ENCODE measurements at places on chromosomes 11 and 22.

- no peak for DNase-seq
These were observed 380.2 kb downstream of the OR4C45 start for GRCh38 chr11:50412832-50413231.

DNA sequence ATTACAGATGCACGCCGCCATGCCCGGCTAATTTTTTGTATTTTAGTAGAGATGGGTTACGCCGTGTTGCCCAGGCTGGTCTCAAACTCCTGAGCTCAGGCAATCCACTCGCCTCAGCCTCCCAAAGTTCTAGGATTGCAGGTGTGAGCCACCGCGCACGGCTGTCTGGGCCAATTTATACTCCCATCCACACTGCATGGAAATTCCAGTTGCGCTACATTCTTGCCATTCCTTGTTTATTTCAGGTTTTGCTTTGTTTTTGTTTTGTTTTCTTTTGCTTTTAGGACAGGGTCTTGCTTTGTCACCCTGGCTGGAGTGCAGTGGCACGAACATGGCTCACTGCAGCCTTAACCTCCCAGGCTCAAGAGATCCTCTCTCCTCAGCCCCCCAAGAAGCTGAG, 11.0 kb upstream of the CAPRIN1 start:
- no peak for DNase-seq

- no peak for DNase-seq
These were observed 9.0 kb upstream of the RAG1 start for GRCh38 chr11:36558571-36559413.

- no peak for DNase-seq
These were observed 117.8 kb downstream of the TEAD1 start for GRCh38 chr11:12792018-12792417.

DNA sequence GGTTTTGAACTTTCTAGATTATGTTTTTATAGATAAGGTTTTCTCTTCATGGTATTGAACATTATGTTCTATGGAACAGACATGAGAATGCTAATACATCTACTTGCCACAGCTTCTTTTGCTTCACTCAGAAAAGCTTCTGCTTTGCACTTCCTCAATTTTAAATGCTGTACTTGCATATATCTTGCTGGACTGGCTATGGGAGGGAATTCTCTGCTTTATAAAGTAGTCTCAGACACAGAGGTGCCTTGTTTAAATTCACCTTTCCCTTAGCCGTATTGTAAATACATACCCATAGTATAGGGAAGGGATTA, 173.9 kb downstream of the DDX10 start:
- DNase-seq = no peak

DNA sequence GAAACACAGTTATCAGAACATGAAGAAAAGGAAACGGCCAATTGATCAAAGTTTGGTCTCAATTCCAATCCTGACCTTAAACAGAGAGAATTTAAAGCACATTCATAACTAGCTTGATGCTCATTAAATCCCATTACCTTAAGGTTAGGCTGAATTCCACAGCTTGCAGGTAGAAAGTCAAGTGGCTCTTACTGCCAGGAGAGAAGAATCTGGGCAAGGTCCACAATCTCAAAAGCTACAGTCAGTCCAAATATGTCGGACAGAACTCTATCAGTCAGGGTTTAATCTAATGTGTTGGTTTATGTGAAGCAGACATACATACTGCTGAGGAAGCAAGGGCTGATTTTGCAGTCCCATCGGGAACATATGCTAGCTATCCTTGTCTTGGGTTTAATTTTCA, 348.8 kb downstream of the SOX6 start:
- DNase-seq = no peak

GRCh38 chr22:24519496-24519895, 24.4 kb downstream of the UPB1 start:
- DNase-seq = no peak

DNA sequence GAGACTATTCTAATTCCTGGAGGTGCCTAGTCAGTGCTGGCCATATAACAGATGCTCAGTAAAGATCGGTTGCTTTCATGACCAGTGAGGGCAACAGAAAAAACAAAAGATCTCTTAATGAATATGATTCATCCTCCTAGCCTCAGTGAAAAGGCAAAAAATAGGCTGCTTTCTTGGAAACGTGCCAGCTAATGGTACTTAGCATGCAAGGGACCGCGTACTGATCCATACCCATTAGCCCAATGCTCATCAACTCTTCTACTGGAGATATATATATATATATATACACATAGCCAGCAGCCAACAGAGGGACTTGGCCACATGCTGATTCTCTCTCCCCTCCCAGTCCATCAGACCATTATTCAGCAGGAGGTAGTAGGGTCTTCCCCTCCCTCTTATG, 320.4 kb downstream of the KIRREL3 start:
- no peak for DNase-seq

- DNase-seq = no peak
These were observed 157.6 kb upstream of the FAT3 start for GRCh38 chr11:92067016-92067415.

- DNase-seq = no peak
These were observed 169.4 kb downstream of the OPCML start for GRCh38 chr11:133362916-133363315.
